ENCODE measurements at places on chromosomes 16 and 17. TPM values are rescaled to one million over a fixed set of nuclear protein-coding genes. Genes with fewer than 3 reads are reported as not detected.

Gene KRT12
- not detected for total RNA-seq

Gene PIK3R6
- total RNA-seq, result 1.1 TPM

Gene KCNJ2
- 3.2 TPM for total RNA-seq

Gene NLGN2
- total RNA-seq, result 34.2 TPM

Gene OTOP3
- total RNA-seq, result not detected

Gene TLCD3B
- total RNA-seq, result not detected

Gene CMTM1
- 2.1 TPM for total RNA-seq

Gene VASN
- 67.1 TPM for total RNA-seq

Gene CD300H
- not detected for total RNA-seq

Gene KLHDC4
- 21.9 TPM for total RNA-seq

Gene CD300LF
- total RNA-seq, result 0.48 TPM

Gene CPNE7
- 0.71 TPM for total RNA-seq

Gene FBXO39
- total RNA-seq, result not detected

Gene GINS2
- total RNA-seq, result 0.56 TPM

Gene CBX2
- 1.8 TPM for total RNA-seq

Gene CSH1
- not detected for total RNA-seq

Gene ZPBP2
- not detected for total RNA-seq

Gene SIAH1
- 27.0 TPM for total RNA-seq

Gene DNAH3
- total RNA-seq, result not detected

Gene PIPOX
- total RNA-seq, result 2.1 TPM

Gene CLEC19A
- total RNA-seq, result not detected

Gene P2RX1
- total RNA-seq, result 71.0 TPM

Gene C17orf113
- total RNA-seq, result 0.33 TPM

Gene DECR2
- 12.9 TPM for total RNA-seq

Gene VTN
- 5.4 TPM for total RNA-seq

Gene SLC5A10
- not detected for total RNA-seq

Gene AXIN1
- total RNA-seq, result 13.4 TPM

Gene GJD3
- 1.00 TPM for total RNA-seq

Gene CCL23
- total RNA-seq, result 2.6 TPM

Gene CTRL
- total RNA-seq, result 1.2 TPM

Gene HIGD1B
- total RNA-seq, result 1.8 TPM

Gene CTF1
- 5.0 TPM for total RNA-seq

Measured in posterior vena cava (tissue), 2 donors.